ENCODE measurements at places on chromosomes 5 and 9. TPM values are rescaled to one million over a fixed set of nuclear protein-coding genes. Genes with fewer than 3 reads are reported as not detected.

DNA sequence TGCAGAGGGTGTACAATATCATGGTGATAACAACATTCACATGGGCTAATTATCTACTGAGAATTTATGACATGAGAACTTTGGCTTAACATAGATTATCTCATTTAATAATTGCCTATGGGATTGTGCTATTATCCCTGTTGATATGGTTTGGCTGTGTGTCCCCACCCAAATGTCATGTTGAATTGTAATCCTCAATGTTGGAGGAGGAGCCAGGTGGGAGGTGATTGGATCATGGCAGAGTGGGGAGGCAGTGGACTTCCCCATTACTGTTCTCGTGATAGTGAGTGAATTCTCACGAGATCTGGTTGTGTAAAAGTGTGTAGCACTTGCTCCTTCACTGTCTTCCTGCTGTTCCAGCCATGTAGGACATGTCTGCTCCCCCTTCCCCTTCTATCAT lies 186.4 kb downstream of the TRIM32 start:
- no peak for DNase-seq

GRCh38 chr9:121289026-121289771 lies 21.2 kb downstream of the GSN start:
- peak; percentile 47 for DNase-seq

The PTPN3 gene
- 1.3 TPM for total RNA-seq

DNA sequence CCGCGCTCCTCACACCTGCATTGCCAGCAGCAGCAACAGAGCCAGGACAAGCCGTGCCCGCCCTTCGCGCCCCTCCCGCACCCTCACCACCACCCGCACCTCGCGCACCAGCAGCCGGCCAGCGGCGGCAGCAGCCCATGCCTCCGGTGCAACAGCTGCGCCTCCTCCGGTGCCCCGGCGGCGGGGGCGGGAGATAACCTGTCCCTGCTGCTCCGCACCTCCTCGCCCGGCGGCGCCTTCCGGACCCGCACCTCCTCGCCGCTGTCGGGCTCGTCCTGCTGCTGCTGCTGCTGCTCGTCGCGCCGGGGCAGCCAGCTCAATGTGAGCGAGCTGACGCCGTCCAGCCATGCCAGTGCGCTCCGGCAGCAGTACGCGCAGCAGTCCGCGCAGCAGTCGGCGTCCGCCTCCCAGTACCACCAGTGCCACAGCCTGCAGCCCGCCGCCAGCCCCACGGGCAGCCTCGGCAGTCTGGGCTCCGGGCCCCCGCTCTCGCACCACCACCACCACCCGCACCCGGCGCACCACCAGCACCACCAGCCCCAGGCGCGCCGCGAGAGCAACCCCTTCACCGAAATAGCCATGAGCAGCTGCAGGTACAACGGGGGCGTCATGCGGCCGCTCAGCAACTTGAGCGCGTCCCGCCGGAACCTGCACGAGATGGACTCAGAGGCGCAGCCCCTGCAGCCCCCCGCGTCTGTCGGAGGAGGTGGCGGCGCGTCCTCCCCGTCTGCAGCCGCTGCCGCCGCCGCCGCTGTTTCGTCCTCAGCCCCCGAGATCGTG lies 517 bp downstream of the KCNN2 start:
- DNase-seq, result no peak

The RGS14 gene
- total RNA-seq, result 29.6 TPM

The C5 gene
- total RNA-seq, result 21.1 TPM

DNA sequence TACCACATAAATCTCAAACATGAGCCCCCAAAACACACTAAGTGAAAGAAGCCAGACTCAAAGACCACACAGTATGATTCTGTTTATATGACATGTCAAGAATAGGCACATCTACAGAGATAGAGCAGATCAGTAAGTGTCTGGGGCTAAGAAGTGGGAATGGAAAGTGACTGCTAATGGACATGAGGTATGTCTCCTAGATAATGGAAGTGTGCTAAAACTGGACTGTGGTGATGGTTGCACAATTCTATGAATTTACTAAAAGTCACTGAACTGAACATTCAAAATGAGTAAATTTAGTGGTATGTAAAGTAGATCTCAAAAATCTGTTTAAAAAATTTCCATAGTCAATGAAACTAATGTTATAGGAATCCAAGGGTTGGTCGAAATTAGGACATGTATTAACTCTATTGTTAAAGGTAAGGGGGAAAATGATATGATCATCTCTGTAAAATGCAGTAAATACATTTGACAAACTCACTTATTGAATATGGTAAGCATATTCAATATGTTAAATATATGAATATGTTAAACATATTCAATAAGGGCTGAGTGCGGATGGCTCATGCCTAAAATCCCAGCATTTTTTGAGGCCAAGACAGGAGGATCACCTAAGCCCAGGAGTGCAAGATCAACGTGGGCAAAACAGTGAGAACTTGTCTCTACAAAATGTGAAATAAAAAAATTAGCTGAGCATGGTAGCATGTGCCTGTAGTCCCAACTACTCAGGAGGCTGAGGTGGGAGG lies 51.7 kb downstream of the NUP155 start:
- no peak for DNase-seq

The DMRT2 gene
- 7.6 TPM for total RNA-seq

The BAAT gene
- not detected for total RNA-seq

GRCh38 chr5:113354055-113354454 lies 80.7 kb downstream of the TSSK1B start:
- DNase-seq, result no peak

DNA sequence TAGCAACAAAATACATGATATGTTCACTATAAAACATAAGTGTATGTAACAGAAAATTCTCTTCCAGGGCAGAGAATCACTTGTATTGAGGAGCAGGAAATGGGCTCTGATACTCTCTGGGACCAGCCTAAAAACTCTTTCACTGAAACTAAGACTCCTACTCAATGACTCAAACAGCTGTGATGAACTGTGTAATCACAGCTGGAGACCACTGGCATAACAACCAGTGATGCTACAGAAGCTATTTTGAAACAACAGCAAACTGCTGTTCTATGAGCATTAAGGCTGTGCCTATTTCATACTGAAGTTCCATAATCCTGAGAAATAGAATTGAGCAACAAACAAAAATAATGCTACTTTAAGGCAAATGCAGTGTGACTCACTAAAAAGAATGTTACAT lies 594.0 kb downstream of the HINT1 start:
- DNase-seq, result no peak

- no peak for DNase-seq
These were observed 622.6 kb downstream of the PRR16 start for GRCh38 chr5:121086671-121087070.
